ENCODE measurements at places on chromosomes 12 and 14. TPM values are rescaled to one million over a fixed set of nuclear protein-coding genes. Genes with fewer than 3 reads are reported as not detected.

The IL22 gene
- not detected for total RNA-seq

DNA sequence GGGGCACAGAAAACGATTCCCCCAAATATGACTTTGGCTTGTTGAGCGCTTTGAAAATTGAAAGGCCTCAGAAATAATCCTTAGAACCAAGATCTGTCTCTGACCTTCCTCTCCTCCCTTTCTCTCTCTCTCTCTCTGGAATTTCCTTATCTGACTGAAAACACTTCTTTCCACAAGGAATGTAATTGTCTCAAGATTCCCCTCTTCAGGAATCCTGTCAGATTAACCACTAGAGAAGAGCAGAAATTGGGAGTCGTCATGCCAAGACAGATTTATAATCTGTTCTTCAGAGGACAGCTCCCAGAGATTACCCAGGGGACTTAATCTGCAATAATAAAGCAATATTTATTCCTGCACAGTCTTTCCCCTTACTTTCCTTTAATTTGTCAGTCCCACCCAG, 317.6 kb downstream of the ACSS3 start:
- H3K4me3 ChIP-seq, result no peak overlapping the region
- DNase-seq, result no peak
- no peaks in the 10 kb centered on the region for H3K4me1 ChIP-seq
- no peak overlapping the region for H3K27ac ChIP-seq
- no peaks in the 10 kb centered on the region for H3K27me3 ChIP-seq
- no peaks in the 10 kb centered on the region for H3K36me3 ChIP-seq

The AP5M1 gene
- 37.2 TPM for total RNA-seq

The HNRNPA1 gene
- 354 TPM for total RNA-seq

DNA sequence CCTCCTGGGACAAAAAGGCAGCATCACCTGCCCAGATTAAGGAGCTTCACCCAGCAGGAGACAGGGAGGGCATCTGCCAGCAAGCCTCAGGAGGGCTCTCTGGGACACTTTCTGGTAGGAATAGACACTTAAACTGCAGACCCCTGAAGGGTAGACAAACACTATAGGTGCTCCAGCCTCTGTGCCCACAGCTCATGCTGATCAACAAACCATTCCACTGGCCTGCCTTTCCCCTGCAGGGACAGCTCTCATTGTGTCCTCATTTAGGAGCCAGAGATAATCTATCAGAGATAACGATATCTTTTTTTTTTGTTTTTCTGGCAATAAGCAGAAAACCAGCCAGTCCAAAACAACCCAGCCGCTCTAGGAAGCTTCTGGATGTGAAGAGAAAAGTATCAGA, 251.8 kb upstream of the CCDC196 start:
- H3K27me3 ChIP-seq, result no peaks in the 10 kb centered on the region
- H3K27ac ChIP-seq, result no peak overlapping the region
- no peaks in the 10 kb centered on the region for H3K36me3 ChIP-seq
- H3K4me3 ChIP-seq, result no peak overlapping the region
- no peak for DNase-seq

DNA sequence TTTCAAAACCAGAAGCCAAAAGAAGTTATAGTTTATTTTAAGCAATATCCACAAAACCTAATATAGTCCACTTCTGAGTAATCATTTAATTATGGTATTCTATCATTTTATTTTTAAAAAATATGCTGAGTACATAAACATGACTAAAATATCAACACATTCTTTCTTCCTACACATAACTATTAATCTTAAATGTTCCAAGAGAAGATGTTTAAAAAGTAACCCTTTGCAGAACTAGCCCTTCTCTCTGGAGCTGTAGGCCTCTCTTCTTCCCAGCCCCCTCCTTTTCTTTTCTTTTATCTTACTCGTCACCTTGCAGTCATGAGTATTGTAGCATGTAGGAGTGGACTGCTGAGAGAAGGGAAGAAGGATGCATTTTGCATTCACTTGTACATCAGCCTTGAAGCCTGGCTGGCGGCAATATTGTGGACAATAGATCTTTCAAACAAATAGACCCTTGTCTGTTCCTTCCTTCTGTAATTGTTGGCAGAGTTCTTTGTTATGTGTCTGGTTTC, 941.9 kb downstream of the NRXN3 start:
- no peak overlapping the region for H3K27ac ChIP-seq
- no peaks in the 10 kb centered on the region for H3K27me3 ChIP-seq
- DNase-seq, result no peak
- H3K4me3 ChIP-seq, result no peak overlapping the region

DNA sequence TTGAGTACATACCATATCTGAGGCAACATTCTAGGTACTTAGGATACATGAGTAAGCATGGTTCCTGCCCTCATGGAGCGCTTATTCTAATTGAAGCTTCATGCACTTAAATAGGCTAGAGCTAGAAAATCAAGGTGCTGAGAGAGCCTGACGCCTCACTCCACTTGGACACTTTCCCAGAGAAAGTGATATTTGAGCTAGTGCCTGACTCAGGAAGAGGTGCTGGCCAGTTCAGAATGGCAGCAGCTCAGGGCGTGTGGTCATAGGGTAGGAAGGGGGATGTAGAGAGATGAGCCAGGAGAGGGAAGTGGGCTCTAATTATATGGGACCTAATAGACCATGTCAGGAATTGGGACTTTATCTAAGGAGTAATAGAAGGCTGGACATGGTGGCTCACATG, 33.3 kb downstream of the TULP3 start:
- peaks cover 35% of the 10 kb centered on the region for H3K36me3 ChIP-seq
- H3K4me1 ChIP-seq, result no peaks in the 10 kb centered on the region
- H3K4me3 ChIP-seq, result no peak overlapping the region
- H3K27ac ChIP-seq, result no peak overlapping the region

DNA sequence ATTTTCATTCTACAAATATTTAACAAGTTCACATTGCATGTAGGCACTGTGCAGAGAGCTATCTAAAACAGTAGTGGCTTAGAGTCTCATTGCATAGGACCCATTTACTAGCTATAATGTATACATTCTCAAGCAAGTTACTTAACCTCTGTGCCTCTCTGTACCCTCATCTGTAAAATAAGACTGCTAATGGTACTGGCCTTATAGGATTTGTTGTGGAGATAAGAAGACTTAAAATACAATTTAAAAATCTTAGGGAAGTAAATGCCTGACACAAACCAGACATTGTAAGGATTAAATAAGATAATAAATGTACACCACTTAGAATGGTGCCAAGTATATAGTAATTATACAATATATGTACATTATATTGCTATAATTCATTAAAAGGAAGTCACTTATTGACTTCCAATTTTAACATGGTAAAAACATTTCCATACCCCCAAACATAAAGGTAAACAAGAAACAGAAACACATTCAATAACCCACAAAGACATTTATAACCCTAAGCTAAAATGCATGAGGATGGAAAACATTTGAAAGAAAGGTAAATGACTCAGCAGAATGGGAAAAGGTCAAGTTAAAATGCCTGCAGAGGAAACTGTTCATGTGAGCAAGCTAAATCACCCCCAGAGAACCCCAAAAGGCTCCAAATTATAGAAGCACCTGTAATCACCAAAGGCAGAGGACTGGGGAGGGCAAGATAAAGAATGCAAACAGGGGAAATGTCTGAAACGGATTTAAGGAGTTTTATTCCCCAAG, 30.8 kb downstream of the RPS6KA5 start:
- H3K27me3 ChIP-seq, result no peaks in the 10 kb centered on the region
- no peaks in the 10 kb centered on the region for H3K4me1 ChIP-seq
- no peaks in the 10 kb centered on the region for H3K36me3 ChIP-seq

The KRT6C gene
- total RNA-seq, result not detected

DNA sequence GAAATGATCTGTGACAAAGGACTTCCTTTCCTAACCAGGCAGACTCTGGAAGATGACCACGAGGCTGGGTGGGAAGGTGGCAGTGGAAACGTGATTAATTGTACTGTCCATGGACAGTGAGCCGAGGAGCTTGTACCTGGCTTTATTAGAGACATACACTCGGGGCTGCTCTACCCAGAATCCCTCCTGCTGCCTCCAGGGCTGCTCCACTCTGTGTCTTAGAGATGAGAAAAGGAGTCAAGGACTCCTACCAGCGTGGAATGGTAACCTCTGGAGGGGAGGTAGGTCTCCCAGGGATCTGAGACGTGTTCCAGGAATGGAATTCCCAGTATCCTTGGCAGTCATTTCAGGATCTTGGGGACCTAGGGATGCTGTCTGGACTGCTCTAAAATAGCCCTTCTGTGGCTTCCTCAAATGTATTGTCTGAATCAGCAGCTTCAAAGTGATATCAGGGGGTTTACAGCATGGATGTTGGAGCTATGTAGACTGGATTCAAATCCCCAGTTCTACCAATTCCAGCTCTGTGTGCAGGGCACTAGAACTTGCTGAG, 237.8 kb downstream of the CACNA1C start:
- H3K4me3 ChIP-seq, result no peak overlapping the region
- H3K27ac ChIP-seq, result no peak overlapping the region
- peaks cover 29% of the 10 kb centered on the region for H3K4me1 ChIP-seq
- no peak for DNase-seq

The AQP6 gene
- 2.3 TPM for total RNA-seq
